Right ventricle myocardium inferior (tissue), 1 donor: ENCODE measurements at places on chromosomes 6 and 20. TPM values are rescaled to one million over a fixed set of nuclear protein-coding genes. Genes with fewer than 3 reads are reported as not detected.

Gene LZTS3
- 19.6 TPM for total RNA-seq

Gene FNDC11
- total RNA-seq = 0.16 TPM

Gene POM121L2
- not detected for total RNA-seq

Gene CRISP2
- not detected for total RNA-seq

Gene PRR18
- total RNA-seq = 0.11 TPM

Gene DPPA5
- total RNA-seq = not detected

Gene PARD6B
- total RNA-seq = 5.6 TPM

Gene LGSN
- total RNA-seq = not detected

Gene MLIP
- total RNA-seq = 407 TPM

DNA sequence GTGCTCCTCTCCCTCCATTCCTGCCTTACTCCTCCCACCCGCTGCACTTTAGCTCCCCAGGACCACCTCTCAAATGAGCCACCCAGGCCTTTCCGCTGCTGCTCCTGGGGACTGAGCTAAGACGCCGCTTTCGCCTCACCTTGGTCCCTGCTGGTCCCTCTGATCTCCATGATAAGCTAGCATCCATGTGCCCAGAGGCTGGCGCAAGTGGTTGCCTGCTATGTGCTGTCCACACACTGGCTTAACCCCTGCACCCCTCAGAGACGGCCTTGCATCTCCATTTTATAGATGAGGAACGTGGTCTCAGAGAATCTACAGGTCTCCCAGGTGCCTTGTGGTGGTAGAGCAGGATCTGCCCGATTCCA is 160.1 kb upstream of the PMEPA1 start:
- no peak for DNase-seq

DNA sequence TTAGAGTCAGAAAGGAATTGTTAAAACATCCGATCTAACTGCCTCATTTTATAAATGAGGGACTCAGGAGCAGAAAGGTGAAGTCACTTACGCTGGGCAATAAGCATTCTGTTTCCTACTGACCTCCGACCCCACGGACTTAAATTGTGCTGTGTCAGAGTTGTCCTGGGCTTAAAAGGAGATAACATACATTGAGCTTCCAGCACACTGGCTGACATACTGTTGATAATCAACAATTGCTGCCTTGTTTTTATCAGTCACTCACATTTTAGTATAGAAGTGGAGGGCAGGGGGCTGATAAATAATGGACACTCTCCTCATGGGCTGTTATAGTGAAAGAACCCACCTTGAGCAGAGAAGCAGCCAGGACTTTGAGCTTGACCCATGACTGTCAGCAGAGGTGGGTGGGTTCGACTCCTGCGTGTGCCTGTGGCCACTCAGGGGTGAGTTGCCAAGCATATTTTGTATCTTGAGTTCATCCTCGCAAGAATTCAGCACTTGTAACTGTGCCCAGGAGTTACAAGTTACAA is 166.5 kb upstream of the JARID2 start:
- DNase-seq = no peak

DNA sequence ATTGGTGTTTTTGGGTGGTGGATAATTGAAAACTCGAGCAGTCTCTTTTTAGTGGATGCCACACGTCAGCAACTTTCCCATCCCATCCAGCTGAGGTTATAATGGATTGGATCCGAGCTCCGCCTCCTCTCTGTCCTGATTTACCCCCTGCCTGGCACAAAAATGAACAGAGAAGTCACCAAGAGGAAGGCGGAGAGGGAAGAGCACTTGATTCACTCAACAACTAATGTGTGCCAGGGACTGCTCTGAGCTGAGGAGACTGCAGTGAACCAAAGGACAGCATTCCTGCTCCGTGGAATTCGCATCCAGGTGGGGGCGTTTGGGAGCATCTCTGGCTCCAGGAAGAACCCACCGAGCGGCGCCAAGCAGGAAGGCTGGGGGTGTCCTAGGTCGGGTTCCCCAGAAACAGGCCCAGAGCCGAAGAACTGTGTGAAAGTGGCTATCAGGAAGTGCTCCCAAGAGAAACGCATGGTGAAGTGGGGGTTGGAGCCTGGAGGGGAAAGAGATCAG is 95.8 kb upstream of the NAA20 start:
- DNase-seq = peak; percentile 71

DNA sequence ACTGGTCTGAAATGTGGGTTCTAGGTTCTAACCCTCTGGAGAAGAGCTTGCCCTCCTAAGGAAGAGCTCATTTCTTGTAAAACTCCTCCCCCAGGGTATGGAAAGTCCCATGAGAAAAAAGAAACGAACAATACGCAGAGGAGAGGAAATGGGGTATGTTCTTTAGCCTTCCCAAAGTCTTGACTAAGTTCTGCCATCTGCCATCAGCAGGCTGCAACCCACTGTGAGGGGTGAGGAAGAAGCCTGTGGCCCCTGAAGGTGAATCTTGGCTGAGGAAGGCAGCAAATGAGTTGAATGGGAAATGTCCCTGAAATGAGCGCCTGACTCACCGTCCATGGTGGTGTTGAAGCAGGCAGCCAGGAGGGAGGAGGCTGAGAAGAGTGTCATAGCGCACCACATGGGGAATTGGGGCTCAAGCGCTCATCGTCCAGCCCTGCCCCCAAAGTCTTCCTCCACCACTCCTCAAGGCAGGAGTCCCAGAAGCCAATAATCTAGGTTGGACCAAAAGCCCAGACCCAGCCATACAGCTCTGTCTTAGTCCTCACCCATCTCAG is 10.4 kb upstream of the MATN4 start:
- no peak for DNase-seq

- no peak for DNase-seq
These were observed 108.0 kb downstream of the LAMA2 start for GRCh38 chr6:128990915-128991314.

DNA sequence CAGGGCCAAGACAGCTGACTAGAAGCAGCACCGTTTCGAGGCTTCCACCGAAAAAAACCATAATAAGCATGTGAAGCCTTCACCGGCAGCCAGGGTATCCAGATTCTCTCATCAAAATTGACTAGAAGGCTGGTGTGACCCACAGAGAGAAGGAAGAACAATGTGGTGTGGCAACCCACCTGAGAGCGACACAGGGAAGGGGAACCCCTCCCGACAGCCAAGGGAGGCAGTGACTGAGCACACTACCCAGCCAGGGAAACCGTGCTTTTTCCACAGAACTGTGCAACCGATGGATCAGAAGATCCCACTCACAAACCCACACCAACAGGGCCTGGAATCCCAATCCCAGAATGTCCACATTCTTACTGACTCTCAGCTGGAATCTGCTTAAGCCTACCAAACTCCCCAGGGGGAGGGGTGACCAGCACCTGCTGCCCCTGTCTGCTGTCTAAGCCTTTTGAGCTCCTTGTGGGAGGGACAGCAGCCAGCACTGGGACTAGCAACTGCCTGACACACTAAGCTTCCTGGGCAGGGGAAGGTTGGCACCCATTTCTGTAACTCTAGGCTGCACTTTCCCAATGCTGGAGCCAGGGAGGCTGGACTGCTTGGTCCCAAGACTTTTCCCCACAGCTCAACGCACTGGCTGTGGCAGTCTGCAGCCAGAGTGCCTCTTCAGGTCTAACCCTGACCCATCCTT is 231.9 kb upstream of the FAM83B start:
- no peak for DNase-seq

- DNase-seq = no peak
These were observed 164.5 kb downstream of the COL12A1 start for GRCh38 chr6:75041381-75041780.

DNA sequence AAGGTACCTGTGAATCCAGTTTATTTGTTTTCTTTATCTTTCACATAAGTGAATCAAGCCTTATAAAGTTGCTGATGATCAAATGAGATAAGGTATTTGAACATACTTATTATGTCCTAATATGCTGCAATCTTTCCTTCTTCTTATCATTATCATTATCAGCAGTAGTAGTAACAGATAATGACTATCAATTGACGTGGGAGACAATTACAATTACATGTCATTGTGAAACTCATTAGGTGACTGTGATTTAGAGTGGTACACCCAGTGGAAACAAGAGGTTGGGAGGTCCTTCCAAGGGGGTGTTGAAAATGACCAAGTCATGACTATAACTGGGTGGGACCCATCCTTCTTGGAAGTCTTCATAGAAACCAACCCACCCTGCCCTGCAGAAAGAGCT is 2.8 kb downstream of the CLIC5 start:
- no peak for DNase-seq

DNA sequence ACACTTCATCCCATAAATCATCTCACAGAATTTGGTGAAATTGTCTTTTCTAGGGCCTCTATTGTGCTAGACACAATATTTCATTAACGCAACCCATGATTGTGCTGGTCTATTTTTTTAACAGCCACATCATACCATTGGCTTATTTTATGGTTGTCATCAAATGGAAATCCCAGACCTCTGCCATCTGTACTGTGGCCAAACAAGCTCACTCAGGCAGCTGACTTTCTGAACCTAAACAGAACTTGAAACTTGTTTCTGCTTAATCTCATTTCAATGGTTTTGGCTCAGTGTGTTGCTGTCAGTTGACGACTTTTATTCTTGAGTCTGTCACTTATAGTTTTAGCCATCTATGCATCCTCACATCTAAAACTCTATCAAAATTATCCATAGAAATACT is 111.8 kb downstream of the HAO1 start:
- no peak for DNase-seq

DNA sequence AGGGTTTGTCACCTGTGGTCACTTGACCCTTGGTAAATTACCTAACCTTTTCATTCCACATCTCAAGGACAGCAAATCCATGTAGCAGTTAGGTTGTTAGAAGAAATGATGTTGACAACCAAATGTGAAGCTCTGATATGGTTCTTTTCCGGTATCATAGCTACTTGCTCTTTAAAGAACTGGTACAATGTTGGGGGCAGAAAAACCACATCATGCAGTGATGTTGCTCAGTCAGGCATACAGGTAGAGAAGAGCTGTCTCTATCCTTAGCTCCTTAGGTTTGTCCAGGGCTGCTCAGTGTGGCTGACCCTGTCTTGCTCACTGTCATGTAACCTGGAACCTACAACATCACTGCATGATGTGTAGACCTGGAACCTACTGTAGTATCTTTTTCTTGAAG is 135.5 kb downstream of the LRRC1 start:
- DNase-seq = no peak

DNA sequence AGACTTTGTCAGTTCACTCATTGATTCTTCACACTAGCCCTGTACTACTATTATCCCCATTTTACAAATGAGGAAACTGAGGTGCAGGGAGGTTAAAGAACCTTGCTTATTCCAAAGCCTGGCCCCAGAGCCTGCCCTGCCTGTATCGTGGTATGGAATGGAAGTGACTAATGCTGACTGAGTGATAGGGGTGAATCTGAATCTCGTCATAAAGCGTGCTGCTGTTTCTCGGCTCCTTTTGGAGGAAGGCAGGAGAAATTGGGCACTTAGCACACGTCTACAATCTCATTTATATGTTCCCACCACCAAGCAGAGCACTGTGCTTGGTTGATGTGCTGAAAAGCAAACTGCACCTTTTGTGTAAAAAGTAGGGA is 17.1 kb downstream of the GFRA4 start:
- DNase-seq = no peak

DNA sequence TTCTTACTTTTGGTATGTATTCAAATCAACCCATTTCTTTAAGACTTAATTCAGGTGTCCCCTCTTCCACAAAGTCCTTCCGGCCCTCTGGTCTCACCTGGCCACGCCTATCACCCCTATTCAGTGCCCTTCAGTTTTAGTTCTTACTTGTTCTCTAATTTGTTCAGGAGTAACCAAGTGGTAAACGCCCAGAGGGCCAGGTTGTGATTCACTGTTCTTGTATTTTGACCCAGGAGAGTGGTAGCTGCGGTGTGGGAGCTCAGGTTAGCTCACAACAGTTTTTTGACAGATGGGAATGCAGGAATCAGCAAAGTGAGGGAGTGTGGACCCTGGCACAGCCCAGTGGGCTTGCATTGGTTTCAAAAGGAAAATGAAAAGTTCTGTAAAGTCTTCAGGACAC is 81.7 kb upstream of the RIPOR2 start:
- DNase-seq = no peak

GRCh38 chr6:14711056-14711703 is 534.7 kb upstream of the JARID2 start:
- DNase-seq = no peak

GRCh38 chr6:100460650-100461204 is 4.0 kb downstream of the SIM1 start:
- no peak for DNase-seq

GRCh38 chr6:32982702-32983492 is 14.5 kb downstream of the BRD2 start:
- no peak for DNase-seq

DNA sequence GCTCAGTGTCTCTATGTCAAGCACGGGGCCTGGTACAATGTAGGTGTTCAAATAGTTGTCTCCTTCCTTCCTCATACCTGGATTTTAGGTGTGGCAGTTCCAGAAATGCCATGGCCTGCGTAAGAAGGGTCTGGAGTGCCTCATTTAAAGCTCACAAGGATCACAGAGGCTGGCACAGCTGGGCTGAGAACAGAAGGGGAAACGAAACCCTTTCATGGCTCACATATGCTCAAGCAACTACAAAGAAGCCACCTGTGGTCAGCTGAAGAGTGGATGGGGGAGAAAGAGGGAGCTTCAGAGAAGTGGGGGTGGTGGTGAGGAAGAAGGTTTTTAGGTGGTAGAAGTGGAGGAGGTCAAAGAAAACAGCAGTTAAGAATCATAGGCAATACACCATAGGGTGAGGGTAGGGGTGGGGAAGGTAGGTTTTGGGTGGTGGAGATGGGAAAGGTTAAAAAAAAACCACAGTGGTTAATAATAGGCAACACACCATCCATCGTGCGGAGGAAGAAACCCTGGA is 17.0 kb upstream of the TOP1 start:
- no peak for DNase-seq

- no peak for DNase-seq
These were observed 351.7 kb downstream of the CDC5L start for GRCh38 chr6:44739181-44739580.

GRCh38 chr6:4896401-4896800 is 107.4 kb downstream of the RPP40 start:
- no peak for DNase-seq

DNA sequence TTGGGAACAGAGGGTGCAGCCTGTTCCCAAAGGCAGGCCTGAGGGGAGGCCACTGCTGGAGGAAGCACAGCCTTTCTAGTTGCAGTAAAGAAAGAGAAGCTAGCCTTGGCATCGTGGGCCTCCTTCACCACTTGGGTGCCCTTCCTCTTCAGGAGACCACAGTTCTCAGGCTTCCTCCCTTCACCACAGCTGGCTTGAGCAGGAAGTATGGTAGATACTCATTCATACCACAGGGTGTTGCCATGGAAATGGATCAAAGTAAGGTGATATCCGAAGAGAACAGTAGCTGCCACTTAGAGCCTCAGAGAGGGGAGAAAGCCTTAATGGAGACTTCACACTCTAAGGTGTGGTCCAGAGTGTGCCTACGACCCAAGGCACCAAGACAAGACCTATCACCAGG is 120.4 kb upstream of the RIPOR2 start:
- no peak for DNase-seq

GRCh38 chr6:159473475-159474263 is 219.4 kb downstream of the SOD2 start:
- peak; percentile 77 for DNase-seq
